Ammon's horn (tissue), 1 donor: ENCODE measurements at places on chromosomes 1 and 21.

DNA sequence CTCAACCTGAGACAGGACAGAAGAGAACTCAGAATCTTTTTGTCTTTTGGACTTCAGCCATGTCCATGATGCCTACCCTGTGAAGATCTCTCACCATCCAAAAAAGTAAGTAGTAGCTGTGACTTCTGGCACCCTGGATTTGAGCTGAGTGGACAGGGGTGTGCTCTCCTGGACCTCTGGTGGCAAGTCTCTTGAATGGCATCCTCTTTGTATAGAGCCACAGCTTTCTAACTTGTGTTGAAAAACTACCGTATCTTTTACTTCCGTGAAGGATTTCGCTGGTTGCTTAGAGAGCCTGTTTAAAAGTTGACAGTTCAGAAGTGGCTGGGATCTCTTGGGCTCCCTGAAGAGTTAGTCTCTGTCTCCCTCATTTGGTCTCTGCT, 1.8 kb downstream of the MFN2 start:
- no peak for DNase-seq

GRCh38 chr1:107993920-107994319, 28.9 kb upstream of the VAV3 start:
- DNase-seq, result peak; percentile 50

DNA sequence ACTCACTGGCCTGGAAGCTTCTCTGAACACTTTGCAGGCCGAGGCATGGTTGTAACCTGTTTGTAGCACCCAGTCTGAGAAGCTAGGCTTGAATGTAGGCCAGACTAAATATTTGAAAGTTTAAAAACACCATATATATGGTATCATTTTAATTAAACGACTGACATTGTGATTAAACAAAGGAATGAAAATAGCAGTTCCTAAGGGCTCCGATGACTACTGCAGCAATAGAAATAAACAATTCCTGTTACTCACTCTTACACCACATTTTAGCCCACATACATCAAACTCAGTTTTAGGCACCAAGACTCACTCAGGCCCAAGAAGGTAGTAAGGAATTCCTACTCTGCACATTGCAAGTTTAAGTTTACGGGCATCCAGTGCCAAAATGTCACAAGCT, 281.2 kb downstream of the AKT3 start:
- DNase-seq, result no peak

GRCh38 chr1:1754051-1754815, 24.0 kb downstream of the NADK start:
- DNase-seq, result no peak

GRCh38 chr1:155127967-155128754, 485 bp downstream of the EFNA1 start:
- no peak for DNase-seq

DNA sequence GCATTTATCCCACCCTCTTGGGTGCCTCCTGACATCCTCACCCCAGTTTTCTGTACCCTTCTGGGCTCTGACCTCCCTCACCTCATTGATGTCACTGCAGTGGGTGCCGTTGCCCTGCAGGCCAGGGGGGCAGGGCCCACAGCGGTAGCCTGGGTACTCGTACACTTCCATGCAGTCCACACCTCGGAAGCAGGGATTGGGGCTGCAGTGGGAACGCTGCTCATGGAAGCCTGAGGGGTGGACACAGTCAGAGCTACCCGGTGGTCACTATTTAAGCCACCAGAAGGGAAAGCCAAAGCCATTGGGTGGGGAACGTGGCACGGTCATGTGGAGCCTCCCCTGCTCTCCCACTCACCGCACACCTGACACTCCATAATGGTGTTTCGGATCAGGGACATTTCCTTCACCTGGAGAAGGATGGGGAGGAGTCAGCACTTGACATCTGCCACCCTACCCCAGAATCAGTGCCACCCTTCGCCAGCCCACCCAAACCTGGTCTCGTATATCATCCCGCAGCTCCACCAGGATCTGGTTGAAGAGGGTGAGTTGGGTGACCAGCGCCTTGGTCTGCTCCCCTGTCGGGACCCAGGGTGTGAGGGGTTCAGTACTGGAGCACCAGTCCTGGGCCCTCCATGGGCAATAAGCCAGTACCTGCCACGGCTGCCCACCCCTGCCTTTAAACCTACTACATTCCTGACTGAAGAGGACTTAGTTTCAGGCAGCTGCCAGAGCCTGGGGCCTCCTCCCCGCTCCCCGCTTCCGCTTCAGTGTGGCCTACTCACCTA, 4.8 kb downstream of the THBS3 start:
- no peak for DNase-seq

DNA sequence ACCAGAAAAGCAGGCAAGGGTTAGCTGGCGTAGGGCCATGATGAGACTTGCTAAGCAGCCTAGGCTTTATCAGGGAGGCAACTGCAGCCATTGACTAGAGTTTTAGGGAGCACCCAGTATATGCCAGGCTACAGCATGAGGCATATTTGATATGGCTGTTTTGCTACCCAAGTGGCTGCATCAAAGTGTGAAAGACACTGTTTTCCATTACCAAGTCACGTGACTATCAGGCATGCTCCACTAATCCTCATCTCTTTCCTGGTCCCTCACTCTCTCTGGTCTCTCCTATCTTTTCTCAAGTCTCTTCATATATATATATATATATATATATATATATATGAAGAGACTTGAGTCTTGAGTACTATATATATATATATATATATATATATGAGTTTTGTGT, 206.7 kb upstream of the POU3F1 start:
- DNase-seq, result no peak

DNA sequence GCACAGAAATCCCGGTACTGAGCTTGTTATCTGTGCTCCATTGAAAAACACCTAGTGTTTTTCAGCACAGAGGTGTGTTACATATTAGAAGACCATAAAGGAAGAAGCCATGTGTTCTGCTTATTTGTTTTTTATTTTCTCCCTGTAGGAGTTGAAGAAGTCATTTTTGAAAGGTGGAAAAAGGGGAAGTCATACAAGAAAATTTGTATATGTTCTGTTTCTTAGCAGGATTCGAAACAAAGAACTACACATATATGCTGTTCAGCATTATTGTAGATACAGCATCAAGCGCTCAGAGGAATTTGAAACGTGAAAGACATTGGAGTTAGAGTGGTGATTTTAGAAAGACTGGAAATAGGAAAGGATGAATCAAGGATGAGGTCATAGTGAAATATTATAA, 345.3 kb upstream of the ADGRL2 start:
- DNase-seq, result no peak

DNA sequence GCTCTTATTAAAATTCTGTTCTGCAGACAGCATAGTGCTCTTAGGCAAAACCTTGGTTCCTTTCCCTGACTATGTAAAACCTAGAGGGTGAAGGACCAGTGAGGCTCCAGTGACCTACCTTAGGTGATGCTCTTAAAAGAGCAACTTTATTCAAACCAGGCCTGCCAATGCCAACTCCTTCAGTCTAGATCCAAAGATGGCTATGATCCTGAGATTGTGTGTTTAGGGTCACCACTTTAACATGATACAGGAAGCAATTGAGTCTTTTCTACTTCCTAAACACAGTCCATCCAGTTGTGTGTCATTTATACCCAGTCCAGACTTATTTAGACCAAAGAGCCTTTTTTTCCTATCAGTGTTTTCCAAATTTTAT, 10.8 kb downstream of the MCL1 start:
- DNase-seq, result no peak

- DNase-seq, result no peak
Measured at GRCh38 chr21:9758141-9758540, 763.2 kb upstream of the TPTE start.

DNA sequence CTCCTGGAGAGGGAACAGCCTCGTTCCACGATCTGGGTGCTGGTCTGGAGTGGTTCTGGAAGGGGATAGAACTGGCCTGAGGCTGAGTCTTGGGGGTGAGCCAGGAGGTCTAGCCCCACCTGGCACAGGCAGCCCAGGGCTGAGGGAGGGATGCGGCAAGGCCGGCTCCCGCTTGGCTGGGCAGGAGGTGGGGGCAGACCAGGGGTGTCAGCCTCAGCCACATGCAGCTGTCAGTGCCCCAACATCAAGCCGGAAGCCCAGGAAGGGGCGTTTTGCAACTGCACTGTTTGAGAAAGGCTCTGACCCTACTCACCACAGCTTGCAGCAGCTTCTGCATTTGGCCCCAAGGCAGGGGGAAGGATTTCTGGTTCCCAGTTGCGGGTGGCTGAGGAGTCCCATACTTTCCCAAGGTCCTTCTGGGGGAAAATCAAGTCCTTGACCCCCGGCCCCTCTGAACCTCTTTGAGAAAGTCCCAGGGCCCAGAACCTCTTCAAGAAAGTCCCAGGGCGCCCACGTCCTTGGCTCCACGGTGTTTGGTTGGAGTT, 2.0 kb downstream of the EFHD2 start:
- peak; percentile 76 for DNase-seq

DNA sequence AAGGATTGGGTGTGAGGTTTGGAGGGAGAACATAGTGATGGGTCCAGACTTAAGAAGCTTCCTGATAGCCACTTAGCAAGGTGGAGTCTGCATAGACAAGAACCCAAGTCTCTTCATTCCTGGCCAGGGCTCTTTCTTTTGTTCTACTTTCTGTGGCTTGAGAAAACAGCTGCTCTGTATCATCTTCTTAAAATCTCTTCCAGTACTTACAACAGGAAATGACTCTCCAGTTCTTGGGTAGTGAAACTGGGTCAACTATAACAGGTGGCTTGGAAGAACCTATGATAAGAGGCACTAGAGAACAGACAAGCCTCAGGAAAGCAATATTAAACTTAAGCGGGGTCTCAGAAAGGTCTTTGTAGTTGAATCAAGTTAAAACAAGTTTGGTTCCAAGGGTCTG, 148.1 kb upstream of the USP24 start:
- DNase-seq, result no peak

GRCh38 chr1:206709772-206710459, 25.2 kb downstream of the MAPKAPK2 start:
- no peak for DNase-seq

DNA sequence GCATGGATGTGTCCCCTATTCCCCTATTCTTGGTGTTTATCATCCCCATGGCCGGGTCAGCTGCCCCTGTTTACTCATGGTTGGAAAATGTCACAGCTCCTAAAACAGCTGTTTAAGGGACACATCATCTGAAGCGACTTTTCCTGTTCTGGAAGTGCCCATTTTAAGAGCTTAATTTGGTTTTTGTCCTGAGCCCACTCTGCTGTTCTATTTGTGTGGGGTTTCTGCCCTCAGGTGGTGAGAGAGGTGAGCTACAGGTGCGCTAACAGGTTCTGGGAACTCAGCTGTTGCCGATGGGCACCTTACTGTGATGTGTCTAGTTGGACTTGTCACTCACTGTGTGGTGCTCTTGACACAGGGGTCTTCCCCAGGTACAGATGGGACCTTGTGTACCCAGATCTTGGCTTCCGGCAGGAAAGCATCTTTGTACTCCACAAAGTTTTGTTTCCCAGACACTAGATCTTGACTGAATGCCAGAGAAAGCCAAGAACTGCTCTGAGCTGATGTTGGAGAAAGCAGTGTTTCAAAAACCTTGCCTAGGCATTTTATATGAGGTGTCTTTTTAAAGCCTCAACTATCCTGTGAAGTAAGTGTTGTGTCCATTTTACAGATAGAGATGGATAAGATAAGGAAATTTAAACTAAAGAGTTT, 59.0 kb upstream of the CD1D start:
- DNase-seq, result no peak

DNA sequence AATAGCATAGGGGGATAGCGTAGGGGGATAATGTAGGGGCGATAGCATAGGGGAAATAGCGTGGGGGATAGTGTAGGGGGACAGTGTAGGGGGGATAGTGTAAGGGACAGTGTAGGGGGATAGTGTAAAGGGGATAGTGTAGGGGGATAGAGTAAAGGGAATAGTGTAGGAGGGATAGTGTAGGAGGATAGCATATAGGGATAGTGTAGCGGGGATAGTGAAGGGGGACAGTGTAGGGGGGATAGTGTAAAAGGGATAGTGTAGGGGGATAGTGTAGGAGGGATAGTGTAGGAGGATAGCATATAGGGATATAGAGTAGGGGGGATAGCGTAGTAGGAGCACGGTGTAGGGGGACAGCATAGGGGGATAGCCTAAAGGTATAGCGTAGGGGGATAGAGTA, 14.1 kb upstream of the ARF1 start:
- DNase-seq, result no peak

DNA sequence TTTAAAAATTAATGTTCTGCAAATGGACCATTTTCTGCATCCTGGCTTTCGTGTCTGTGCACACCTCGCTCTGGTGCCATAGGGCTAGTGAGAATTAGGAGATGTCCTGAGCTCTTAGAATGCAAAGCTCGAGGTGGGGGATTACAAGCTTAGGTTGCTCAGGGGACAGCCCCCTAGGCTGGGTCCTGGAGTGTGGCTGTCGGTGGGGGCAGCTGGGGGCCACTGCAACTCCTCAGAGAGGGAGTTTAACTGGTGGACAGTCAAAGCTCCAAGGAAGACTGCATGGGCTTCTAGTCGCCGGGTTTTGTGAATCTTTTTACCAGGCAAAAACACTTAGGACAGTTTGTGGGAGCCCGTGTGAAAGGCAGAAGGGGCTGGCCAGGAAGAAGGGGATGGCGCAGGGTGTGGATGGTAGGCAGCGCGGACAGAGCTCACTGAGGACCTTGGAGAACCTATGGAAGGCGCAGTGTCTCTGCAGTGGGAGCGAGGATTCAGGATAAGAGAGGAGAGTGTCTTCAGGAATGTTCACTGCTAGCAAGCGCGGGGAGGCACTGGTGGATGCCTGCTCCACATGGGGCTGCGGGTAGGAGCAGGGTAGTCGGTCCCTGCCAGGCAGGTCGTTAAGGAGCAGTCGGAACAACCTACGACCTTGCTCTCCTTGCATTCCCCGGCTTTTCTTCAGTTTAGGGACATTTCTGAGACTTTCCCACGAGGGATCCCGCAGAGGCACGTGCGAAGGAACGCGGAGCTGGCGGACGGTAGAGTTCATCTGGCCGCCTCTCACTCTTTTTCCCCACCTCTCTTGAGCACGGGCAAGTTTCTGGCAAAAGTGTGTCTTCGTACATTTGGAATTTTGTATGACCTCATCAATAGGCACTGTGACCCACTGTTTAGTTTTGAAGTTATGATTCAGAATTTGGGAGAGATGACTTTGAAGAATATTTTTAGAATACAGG, 12.9 kb upstream of the KCNE1 start:
- no peak for DNase-seq

DNA sequence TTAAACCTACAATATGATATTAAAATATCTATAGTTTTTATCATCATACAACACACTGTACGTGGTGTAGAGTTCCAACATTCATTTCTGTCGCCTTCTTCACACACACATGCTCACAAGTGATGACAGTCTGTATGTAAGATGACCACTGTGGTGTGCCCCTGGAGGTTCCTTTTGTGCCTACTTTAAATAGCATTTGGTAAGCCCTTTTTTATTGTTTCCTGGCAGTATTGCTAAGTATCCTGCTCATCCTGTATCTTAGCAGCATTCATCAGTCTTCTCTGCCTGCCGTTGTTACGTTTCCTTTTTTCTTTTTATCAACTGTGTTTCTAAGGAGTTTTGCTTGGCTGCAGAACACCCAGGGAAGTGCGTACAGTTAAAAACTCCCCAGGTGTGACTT, 231.4 kb downstream of the CHRM3 start:
- DNase-seq, result no peak
